ENCODE measurements at places on chromosomes 4 and X.

DNA sequence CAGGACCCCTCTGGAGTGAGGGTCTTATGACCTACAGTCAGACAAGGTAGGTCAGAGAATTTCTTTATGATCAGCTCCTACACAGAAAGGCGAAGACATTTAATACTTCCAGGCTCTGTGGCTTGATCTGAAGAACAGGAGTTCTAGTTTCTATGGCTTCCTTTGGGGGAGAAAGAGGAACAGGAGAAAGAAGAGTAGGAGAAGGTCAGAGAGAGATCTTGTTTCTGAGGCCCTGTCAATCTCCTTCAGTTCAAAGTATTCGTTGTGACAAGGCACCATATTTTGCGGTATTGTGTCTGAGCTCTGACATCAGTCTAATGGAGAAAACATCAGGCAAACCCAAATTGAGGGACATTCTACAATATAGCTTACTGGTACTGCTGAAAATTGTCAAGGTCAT lies 16.7 kb downstream of the TMSB4X start:
- no peak for DNase-seq

DNA sequence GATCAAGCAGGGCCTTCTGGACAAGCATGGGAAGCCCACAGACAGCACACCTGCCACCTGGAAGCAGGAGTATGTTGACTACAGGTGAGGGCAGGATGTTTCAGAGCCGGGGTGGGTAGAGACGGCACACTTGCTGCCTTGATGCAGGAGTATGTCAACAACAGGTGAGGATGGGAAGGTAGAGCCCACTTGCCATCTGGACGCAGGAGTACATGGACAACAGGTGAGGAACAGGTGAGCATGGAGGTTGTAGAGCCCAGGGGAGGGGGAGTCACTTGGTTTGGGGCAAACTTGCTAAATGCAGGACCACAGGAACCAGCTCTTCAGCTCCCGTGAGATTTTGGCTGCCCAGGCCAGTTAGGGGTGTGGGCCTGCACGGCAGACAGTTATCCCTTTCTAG lies 12.0 kb downstream of the DKC1 start:
- DNase-seq = no peak

- no peak for DNase-seq
These were observed 332.1 kb downstream of the ASMT start for GRCh38 chrX:1946974-1947373.

DNA sequence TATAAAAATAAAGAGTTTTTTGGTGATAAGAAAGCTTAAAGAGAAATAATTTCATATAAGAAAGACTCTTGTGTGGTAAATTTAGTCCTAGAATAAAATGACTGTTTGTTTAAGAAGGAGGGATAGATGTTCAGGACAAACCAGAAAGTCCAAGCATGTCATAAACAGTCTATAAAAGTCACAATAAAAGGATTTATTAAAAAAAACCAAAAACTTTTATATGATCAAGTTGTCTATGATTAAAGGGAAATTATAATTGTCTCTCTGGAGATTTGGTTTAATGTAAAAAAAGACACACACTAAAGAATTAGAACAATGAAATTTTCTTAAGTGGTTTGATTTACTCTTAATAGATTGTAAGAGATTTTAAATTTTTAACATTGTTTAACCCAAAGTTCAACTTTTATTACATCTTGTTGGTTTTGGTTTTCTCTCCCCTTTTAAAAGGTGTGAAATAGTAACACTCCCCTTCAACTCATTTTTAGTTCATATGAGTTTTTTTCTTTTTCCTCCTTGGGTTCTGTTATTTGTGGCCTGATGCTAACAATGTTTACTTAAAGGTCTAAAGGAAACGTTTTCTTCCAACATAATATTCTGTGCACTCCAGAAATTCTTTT lies 89.7 kb downstream of the PDHA2 start:
- no peak for DNase-seq
